ENCODE measurements at places on chromosomes 11 and 22.

GRCh38 chr11:126338346-126339055 is 17.0 kb upstream of the ST3GAL4 start:
- DNase-seq = no peak

DNA sequence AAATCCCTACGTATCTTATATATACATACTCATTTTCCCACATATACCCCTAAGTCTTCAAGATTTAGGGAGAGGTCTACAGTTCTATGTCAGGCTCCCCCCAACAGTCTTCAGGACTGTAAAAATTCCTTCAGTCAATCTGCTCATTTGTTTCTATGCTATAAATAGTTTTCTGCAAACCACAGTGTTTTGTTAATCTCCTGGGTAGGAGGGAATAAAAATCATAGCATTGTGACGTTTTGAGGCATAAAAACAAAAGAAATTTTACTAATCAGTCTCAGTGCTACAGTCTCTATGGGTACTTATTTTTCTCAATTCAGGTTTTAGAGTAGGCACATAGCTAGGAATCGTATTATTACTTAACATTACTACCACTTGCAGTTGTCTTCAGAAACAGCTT is 552.8 kb upstream of the LRRC4C start:
- DNase-seq = no peak

GRCh38 chr11:119320776-119321524 is 4.0 kb upstream of the MCAM start:
- peak; percentile 72 for DNase-seq

- DNase-seq = no peak
These were observed 43.0 kb downstream of the KREMEN1 start for GRCh38 chr22:29115682-29116288.

- no peak for DNase-seq
These were observed 23.9 kb upstream of the TMPRSS13 start for GRCh38 chr11:117953024-117953671.

GRCh38 chr11:66327171-66328030 is 8.8 kb downstream of the RIN1 start:
- no peak for DNase-seq

DNA sequence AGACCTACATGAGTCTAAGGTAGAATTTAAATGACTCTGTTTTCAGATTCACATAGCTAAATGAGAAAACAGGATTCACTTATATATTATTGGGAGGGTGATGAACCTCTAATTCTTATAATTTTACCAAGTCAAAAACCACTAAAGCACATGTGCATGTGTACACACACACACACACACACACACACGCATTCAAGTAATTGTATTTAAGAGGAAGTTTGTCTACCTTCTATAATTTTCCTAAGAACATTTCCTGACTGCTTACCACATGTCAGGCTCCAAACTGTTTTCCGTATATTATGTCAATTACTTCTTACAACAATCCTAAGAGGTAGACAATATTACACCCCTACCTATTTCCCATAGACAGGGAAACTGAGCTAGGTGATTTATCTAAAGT is 6.7 kb downstream of the RNF141 start:
- no peak for DNase-seq

GRCh38 chr11:44464741-44465140 is 100.7 kb upstream of the CD82 start:
- no peak for DNase-seq
